ENCODE measurements at places on chromosomes 3 and 15.

GRCh38 chr15:80798911-80799310, 19.7 kb downstream of the CEMIP start:
- DNase-seq: no peak

GRCh38 chr3:108251265-108251664, 29.0 kb upstream of the IFT57 start:
- DNase-seq: no peak

DNA sequence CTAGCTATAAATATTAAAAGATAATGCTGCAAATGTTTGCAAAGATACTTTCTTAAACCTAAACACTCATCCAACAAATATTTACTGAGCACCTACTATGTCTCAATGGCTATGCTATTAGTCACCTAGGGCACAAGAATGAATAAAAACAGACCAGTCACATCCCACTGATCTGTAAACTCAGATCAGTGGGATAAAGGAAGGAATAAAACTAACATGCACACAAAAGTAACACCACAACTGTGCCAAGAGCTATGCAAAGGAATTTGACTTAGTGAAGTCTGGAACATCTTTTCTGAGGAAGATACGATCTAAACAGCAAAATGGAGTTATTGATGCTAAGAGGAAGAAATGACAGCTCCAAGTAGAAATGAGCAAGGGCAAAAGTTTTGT, 56.6 kb downstream of the CBLB start:
- no peak for DNase-seq

DNA sequence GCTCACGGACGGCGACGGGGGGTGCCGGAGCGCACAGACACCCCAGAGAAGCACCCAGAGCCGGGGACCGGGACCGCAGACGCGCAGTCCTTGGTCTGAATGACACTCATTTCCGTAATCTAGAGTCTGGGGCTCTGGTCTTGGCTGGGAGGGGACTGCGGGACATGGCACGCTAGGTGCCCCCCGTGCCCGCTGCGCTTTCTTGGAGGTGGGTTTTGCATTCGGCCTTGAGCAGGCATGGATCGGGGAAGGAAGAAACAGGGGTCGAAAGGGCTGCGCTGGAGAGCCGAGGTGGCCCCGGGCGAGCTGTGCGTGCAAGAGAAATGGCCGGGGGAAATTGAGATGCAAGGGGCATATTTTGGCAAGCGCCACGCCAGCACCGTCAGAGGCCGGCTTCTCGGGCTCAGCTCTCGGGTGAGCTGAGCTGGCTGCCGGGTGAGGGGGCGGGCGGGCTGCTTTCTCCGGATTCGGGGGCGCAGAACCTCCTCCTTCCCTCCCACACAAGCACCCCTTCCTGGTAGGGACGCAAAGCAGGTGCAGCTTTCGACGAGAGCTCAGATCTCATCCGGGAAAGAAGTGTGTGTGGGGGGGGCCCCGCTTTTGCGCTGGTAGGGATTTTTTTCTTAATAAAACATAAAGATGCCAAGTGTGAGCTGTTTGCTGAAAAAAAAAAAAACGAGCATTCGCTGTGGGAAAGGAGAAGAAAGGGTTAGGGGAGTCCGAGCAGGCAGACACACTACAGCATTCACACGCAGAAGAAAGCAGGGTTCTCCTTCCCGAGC, 963 bp upstream of the NTRK3 start:
- DNase-seq: no peak

DNA sequence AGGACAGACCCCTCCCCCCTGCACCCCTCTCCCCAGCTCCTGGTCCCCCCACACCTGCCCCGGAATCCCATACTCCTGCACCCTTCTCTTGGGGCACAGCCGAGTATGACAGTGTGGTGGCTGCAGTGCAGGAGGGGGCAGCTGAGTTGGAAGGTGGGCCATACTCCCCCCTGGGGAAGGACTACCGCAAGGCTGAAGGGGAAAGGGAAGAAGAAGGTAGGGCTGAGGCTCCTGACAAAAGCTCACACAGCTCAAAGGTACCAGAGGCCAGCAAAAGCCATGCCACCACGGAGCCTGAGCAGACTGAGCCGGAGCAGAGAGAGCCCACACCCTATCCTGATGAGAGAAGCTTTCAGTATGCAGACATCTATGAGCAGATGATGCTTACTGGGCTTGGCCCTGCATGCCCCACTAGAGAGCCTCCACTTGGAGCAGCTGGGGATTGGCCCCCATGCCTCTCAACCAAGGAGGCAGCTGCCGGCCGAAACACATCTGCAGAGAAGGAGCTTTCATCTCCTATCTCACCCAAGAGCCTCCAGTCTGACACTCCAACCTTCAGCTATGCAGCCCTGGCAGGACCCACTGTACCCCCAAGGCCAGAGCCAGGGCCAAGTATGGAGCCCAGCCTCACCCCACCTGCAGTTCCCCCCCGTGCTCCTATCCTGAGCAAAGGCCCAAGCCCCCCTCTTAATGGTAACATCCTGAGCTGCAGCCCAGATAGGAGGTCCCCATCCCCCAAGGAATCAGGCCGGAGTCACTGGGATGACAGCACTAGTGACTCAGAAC, 9.8 kb downstream of the MAP1A start:
- no peak for DNase-seq

GRCh38 chr3:30751610-30752299, 142.7 kb downstream of the GADL1 start:
- DNase-seq: peak; percentile 55

GRCh38 chr3:9602620-9603019, 46.7 kb upstream of the MTMR14 start:
- DNase-seq: no peak

DNA sequence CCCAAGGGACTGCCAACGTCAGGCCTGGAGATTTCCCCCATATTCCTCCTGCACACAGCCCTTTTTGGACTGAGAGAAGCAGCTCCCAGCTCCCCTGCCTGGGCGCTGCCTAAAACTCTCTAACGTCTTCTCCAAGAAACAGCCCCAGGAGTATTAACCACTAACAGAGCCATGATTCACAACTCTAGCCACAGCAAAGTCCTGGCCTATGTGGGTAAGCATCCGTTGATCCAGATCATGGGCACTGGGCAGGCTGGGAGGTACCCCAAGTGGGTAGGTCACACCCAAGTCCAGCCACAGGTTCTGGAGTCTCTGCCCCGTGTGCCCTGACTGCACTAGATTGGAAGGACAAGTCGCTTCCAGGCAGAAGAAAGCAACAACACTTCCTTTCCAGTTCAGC, 31.9 kb downstream of the NBEAL2 start:
- no peak for DNase-seq

DNA sequence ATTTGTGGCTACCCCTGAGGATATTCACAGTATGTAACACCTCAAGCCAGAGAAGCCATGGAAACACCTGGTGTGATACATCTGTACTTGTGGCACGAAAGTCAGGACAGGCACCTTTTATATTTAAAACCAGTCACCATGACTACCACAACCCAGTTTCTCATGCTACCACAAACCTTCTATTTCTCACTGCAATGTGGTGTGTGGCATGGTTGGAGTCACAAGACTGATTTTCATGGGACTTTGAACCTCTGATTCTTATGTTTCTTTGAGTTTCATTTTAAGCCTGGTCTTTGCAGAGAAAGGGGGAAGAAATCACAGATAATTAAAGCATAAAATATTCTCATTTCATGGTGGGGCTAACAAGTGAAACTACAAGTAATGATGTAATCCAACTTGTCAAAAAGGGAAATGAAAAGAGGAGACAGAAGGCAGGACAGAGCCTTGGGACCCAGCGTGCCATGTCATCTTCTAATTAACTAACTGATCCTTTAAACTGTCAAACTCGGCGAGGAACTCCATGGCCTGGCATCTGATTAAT, 175.9 kb downstream of the PDZRN3 start:
- DNase-seq: no peak

DNA sequence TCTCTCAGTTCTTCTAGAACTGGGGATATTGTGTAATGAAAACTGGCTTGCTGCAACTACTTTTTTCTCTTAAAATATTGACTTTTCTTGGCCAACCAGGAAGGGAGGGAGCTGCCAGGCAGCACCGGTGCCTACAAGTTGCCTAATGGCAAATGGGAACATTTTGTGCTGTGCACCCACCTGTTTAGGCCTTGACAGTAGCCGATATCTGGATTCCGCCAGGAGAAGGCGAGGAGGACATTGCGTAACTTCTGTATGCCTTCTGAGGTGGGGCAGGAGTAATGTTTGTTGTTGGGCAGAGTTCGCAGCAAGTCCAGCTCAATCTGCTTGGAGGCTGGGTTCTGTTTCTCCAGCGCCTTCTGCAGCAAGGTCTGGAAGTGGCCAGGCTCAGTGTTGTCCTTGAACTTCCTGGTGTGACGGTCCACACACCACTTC, 64.9 kb downstream of the TBC1D2B start:
- no peak for DNase-seq

- DNase-seq: no peak
Measured at GRCh38 chr15:61063875-61064320, 165.2 kb downstream of the RORA start.

GRCh38 chr15:43912208-43912607, 85.4 kb downstream of the WDR76 start:
- DNase-seq: no peak

DNA sequence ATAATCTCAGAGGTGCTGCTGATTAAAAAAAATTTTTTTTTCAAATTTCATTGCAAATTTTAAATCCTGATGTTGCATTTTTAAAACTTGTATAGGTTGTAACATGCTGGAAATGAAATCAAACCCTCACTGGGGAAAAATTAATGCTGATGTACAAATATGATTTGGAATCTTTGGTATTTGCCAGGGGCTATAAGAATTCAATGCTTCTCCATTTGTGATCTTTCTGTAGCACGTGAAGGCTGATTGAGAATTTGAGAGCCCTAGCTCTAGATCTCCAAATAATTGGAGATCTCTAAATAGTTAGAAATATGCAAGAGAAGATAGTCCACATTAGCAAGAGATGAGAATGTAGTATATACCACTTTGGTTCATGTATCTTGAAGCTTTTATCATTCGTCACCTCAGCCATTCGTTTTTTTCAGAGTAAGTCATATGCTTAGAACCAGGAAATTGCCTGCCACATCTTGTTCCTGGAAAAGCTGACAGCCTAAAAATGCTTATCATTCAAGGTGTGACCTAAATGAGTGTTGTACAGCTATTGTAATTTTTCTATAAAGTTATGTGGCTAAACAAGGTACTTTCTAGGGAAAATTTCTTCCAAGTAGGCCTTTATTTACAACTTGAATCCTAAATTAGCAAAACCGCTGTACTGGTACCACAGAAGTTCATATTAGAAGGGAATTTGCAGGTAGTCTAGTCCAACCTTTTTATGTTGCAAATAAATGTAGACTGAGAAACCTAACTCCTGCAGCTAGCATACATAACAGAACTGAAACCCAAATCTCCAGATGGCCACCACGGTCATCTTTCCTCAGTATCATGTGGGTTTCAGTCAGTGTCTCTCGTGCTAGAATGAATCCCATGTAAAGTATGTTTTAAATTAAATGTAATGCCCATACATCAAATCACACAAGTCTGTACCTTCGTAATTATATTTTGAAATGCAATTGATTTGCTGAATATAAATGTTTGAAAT, 48.5 kb downstream of the FNDC3B start:
- DNase-seq: peak; percentile 20

DNA sequence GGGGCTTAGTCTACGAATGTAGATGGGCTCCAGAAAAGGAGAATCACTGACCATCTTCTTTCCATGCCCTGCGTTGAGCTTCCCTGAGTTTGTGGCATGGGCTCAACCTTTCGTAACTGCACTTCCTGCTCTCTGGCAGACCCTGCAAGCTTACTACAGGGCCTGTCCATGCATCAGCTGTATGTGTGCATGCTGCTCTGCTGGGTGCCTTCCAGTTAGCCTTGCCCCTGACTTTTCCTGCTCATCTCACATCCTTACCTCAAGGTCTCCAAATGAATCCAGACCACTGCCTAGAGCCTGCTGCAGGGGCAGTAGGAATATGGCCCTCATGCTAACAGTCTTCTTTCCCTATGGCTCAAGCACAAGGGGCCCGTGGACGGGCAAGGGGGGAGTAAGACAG, 2.0 kb upstream of the TF start:
- no peak for DNase-seq

DNA sequence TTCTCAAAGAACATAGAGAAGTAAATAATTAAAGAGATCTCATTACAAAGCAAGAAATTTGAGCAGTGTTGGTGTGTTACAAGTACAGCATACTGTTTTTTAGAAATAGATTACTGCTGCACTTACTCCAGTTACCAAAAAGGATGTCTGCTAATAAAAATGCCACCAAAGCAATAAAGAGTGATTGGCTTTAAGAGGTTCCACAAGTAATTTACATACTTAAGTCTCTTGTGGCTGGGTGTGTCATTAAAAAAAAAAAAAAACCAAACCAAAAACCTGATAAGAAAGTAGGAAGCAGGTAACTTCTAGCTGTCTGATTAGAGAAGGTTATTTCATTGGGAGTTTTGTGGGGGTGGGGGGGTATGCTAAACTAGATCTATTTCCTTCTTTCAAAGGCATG, 15.2 kb downstream of the RAB11A start:
- DNase-seq: no peak

DNA sequence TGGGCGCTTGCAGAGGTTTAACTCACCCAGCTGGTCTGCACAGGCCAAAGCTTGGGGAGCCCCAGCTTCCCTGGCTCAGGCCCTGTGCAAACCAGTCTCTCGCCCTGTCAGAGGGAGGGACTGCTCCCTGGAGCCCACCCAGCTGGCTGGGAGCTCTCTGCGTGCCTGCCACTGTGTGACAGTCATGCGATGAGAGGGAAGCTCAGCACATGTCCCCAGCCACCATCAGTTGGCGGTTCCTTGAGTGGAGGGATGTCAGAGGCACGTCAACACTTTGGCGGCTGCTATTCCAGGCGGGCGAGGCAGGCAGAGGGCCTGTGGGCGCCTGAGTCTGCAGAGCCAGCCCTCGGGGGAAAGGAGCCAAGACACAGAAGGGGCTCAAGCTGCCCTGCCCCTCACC, 324.6 kb downstream of the UACA start:
- DNase-seq: no peak

DNA sequence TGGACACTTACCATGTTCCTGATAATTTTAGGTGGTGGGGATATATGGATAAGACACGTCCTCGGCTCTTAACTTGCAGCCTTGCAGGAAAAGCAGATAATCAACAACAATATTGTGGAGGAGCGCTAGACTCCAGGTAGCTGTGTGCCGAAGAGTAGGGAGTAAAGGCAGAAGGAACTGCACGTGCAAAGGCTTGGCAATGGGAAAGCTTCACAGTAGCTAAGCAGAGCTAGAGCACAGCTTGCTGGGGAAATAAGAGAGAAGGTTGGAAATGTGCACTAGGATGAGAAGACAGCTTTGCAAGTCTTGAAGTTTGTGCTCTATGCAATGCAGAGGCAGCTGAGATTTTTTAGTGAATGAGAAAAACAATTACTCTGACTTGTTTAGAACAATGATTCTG, 12.4 kb downstream of the PSMA4 start:
- no peak for DNase-seq

DNA sequence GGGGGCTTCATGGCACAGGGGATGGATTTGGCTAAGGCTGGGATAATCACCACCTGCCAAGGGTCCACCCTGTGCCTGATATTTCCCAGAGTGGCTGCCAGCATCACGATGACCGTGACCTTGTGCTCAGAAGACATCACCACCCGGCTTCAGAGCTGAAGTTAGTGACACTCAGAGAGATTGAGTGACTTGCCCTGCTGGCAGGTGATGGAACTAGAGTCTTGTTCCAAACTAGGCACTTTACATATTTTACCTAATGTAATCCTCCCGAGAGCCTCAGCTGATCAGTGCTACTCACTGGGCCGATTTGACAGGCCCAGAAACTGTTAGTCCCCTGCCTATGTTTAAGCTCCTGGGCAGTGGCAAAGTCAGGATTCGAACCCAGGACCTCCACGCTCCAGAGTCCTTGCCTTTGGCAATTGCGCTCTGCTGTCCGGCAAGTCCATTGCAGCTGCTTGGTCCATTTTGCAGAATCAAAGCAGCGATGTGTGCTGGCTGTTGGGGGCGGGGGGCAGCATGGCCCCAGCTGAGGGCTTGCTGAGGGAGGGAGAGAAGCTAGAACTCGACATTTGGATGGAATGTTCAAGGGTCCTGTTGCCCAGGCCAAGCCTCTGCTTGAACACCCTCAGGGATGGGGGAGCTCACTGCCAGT, 74.8 kb upstream of the GATA2 start:
- DNase-seq: no peak

All from activated CD4-positive, alpha-beta T cell treated with anti-CD3 and anti-CD28 coated beads, Interleukin-2, amount 10 ng/mL, durations not matched to agents 7 days and 5 days (primary cell).